T-cell (primary cell): ENCODE measurements at places on chromosomes 5 and 9.

GRCh38 chr9:110073356-110073905, 134.5 kb downstream of the C9orf152 start:
- no peak for DNase-seq

GRCh38 chr5:75461679-75462078, 49.8 kb downstream of the CERT1 start:
- no peak for DNase-seq

- no peak for DNase-seq
Observed at GRCh38 chr5:120254385-120254784, 209.7 kb upstream of the PRR16 start.

DNA sequence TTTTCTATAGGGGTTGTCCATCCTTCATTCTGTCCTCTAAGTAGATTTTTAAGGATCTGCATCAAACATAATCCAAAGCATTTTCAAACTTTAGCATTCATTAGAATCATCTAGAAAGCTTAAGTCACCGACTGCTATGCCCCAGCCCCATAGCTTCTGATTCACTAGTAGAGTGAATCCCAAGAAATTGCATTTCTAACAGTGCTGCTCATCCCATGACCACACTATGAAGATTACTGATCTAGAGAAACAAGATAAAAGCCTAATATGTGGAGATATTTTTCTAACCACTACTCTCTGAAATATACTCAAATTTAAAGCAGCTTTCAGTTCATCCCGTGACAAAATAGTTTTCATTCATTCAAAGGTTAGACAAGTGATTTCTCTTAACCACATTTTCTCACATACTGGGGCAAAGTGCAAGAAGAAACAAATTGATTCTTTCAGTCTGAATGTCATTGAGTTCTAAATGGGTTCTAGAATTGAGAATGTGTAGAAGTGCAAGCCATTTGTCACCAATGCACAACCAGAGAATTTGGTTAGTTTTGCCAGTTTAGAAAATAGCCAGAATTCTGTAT, 286.9 kb upstream of the CD180 start:
- DNase-seq: no peak

DNA sequence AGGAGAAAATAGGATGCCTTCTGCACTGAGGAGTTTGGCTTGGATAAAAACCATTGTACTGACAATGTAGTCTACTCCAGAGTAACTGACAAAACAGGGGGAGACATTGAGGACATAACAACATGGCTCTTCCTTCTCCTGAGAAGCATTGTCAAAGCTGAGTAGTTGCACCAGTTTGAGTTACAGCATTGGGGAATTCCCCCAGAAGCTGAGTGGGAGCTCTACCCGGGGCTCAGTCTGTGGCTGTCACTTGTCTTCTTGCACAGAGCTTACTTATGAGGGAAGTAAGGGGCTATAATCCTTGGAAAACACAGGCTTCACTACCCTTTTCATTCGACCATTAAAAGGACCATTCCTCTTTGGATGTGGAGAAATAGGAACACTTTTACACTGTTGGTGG, 21.2 kb downstream of the HSPB3 start:
- DNase-seq: no peak

- no peak for DNase-seq
Observed at GRCh38 chr9:89527084-89527483, 29.2 kb upstream of the SEMA4D start.

DNA sequence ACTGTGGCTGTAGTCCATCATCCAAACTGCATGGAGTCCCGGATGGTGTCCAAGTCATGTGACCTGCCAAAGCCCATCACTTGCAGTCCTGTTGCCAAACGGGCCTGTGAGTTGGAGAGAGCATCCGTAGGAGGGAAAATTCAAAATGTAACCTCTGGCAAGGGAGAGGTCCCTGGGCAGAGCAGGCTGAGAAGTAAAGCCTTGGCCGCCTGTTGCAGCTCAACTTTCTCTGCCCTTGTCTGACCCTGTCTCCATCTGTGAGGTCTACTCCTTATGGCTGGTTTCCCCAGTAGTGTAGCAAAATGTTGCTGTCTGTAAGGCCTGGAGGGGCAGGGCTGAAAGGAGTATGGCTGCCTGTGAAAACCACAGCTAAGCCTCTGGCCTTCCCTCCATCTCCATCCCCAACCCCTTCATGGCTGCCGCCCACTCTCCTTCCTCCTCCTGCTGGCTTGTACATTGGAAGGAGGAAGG, 163.5 kb downstream of the SEMA6A start:
- DNase-seq: no peak

DNA sequence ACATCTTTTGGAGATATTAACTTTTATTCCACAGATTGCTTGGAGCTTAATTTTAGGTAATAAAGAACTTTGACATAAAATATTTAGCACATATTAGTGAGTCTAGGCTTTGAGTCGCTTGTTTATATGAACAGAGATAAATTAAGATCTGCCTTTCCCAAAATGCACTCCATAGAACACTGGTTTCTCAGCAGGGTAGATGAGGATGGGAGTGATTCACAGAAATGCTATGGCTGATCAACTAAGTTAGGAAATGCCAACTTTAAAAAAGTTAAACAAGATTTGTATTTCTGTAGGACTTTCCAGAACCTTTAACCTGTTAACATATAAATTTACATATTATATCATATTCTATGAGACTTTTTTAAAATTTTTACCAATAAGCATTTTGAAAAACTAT, 65.2 kb downstream of the STARD4 start:
- DNase-seq: no peak

DNA sequence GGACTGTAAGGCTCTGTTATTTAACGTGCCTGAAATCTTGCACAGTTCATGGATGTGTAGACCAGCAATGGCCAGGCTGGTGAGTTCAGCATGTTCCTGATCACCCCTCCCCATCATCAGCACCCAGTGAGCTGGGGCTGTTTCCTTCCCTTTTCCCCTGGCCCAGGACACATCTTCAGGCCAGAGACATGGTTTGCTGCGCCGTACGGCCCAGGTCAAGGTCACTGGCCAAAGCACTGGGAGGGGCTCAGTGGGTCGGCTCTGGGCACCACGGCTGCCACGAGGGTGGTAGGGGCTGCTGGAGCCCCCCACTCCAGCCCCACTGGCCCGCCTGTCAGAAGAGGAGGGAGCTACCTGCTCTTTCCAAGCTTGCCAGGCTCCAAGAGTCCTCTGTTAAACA, 55.9 kb downstream of the SEMA4D start:
- no peak for DNase-seq

DNA sequence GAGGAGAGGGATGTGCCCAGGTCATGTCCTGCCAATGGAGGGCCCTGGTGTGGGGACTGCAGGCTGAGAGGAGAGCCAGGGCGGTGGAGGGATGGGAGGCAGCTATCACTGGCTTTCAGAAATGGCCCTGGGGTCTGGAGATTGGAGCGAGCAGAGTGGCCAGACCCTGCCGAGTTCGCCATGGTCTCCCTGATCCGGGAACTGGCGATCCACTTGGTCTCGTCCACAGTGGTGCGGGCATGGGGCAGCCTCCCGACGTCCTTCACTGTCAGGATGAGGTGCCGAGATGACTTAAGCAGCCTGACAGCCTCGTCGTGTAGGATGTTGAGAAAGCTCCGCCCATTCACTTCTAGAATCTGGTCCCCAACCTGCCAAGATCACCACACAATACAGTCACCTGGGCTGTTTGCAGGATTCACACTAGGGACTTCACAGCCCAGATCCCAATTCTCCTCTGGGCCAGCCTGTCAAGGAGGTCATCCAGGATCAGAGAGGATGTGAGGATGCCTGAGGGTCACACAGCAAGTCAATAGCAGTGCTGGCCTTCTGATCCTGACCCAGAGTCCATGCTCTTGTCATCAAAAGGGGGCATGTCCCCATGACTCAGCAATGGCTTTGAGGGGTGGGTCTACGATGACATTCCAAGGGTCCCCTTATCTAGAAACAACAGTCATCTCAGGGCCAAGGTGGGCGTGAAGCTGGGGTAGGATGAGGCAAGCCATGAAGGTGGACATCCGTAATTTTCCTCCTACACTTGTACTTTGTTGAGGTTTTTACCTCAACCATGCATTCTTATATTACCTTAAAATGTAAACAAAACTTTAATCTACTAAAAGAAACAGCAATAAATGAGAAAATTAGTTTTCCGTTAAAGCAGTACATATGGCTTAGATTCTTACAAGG, 38.5 kb upstream of the AKNA start:
- DNase-seq: no peak

- no peak for DNase-seq
Observed at GRCh38 chr9:14434158-14434504, 120.2 kb upstream of the NFIB start.

DNA sequence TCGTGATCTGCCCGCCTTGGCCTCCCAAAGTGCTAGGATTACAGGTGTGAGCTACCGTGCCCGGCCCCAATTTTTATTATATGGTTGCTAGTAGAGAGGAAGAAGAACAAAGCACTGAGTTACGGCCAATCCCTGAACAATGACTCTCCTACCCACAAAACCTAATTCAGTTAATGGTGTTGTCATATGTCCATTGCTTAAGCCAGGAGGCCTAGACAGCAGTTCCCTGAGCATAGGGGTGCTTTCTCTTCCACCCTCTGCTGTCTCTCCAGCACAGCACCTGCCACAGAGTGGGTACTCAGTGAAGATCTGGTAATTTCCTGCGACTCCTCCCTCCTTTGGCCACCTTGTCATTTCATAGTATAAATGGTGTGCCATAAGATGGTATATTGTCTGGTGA, 21.4 kb upstream of the LTC4S start:
- no peak for DNase-seq

- no peak for DNase-seq
Observed at GRCh38 chr9:104883169-104883568, 44.8 kb downstream of the ABCA1 start.
